ENCODE measurements at places on chromosomes 11 and 22.

GRCh38 chr11:5989203-5989602 is 2.4 kb upstream of the OR52L1 start:
- no peak for DNase-seq

GRCh38 chr11:17221968-17222367 is 14.2 kb upstream of the PIK3C2A start:
- DNase-seq, result no peak

DNA sequence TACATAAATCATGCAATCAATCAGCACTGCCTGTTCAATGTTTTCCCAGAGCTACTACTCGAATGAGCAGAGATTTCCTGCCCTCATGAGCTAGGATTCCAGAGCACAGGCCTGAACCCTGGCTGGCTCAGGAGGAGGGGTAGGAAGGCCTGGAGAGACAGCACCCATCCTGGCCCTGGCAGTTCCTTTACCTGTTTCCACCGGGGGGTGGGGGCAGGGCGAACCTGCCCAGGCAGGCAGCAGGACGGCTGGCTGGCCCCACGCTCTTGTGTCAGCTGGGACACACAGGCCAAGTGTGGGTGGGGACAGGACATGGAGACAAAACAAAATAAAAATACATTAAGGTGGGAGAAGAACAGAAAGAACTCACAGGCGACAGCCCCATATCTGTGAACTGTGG is 109.8 kb upstream of the BID start:
- no peak for DNase-seq

DNA sequence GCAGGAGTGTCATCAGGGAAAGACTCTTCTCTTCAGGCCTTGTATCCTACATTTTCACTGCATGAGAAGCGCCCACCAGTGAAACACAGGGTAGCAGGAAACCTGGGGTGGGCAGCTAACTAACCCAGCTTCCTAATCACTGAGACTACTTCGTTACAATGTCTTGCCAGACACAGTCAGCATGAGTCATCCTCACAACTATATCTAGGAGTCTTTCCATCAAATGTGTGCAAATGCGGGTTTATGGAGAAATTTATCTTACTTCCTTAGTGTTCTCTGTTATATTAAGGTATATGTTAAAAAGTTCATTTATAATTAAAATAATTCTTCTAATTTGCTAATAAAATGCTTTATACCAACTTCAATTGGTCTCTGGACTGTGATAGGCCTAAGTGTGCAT is 79.9 kb upstream of the RAB1B start:
- peak; percentile 29 for DNase-seq

GRCh38 chr22:28411125-28411524 is 268.5 kb downstream of the TTC28 start:
- DNase-seq, result no peak

DNA sequence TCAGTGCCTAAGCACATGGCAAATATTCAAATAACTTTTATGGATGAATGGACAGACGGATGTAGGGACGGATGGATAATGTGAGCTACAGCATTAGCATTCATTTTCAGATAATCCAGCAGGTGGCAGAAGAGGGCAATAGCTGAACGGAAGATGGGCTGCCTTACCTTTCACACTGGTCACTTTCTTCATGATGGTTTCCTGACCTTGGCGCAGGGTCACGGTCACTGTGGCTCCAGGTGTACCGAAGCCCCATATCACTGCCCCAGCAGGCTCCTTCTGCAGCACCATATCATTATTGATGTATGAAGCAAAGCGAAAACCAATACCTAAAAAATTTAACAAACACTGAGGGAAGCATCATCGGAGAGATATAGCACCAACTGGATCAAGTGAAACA is 4.3 kb downstream of the SIAE start:
- peak; percentile 61 for DNase-seq

GRCh38 chr11:107472966-107473365 is 15.3 kb upstream of the CWF19L2 start:
- no peak for DNase-seq

DNA sequence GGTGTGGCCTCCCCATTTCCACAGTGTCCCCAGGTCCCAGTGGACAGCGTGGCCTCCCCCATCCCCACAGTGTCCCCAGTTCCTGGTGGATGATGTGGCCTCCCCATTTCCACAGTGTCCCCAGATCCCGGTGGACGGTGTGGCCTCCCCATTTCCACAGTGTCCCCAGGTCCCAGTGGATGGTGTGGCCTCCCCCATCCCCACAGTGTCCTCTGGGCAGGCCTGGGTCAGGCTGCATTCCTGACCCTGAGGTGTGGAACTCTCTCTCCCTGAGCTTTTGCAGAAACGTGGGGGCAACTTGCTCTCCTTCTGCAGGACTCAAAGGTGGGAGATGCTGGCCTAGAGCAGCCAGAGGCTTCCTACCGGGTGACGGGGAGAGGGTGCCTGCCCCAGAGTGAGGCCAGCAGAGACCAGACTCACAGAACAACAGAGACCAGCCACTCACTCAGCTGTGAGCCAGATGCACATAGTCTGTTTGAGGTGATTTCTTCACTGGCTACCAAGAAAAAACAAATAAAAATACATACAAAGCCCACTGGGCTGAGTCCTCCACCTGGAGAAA is 85.8 kb upstream of the FGF3 start:
- DNase-seq, result no peak

DNA sequence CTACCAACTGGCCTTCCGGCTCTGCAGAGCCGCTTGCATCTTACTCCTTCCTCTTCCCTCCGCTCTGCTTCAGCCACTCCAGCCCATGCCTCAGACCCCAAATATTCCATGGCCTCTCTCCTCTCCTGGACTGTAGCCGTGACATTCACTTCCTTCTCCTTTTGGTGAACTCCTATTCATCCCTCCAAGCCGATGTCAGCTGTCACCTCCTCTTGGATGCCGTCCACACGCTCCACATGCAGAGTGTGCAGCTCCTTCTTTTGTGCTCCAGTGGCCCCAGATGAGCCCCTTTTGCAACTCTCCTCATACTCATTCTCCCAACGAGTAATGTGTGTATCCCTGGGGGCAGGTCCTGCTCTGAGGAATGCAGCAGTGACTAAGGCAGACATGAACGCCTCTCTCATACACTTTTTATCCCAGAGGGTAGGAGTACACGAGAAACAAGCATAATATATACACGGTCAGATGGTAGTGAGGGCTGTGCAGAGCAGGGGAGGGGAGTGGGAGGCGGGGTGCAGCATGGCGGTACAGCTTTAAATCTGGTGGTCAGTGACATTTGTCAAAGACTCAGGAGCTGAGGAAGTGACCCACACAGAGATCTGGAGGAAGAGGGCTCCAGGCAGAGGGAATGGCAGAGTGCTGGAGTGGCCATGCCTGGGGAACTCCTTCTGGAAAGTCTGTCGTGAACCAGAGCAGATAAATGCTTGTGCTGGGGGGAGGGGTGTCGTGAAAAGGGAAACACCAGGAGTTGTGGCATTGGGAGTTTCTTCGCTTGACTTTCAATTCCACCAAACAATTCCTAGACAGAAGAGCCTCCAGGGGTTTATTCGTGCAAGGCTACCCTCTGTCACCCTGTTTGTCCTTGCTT is 83.8 kb upstream of the ATXN10 start:
- no peak for DNase-seq

- DNase-seq, result no peak
Measured at GRCh38 chr11:116901211-116901610, 63.8 kb upstream of the APOA1 start.

- DNase-seq, result no peak
Measured at GRCh38 chr11:64234647-64235379, 429 bp downstream of the VEGFB start.

GRCh38 chr11:31628111-31628510 is 118.5 kb downstream of the ELP4 start:
- DNase-seq, result no peak

DNA sequence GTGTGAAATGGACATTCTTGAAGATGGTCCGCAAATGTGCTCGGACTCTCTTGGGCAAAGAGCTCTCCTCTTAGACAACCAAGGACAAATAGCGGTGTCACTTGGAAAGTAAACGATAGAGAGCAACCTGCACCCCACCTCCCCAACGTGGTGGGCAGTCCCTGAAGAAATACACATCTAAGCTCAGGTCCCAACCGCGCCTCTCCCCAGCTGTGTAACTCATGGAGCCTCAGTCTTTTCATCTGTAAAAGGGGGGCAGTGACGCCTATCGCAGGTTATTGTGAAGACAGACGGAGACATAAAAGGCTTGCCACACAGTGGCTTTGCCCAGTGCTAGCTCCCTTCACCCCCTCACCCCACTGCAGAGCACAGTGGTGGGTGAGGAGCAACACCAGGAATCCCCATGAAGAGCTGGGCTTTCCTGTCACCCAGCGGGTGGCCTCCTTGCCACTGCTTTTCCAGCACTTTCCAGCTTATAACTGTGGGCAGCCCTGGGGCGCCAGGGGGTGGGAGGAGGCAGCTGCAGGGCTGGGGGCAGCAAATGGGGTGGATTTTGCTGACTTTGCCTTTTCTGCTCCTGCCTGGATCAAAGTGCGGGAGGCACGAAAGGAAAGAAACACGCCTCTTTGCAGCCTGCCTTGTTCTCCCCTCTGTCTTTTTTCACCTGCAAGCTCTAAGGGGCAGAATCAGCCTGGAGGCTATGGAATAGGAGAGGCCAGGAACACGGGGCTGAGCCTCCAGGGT is 73.7 kb upstream of the TSPAN18 start:
- DNase-seq, result no peak

- no peak for DNase-seq
Measured at GRCh38 chr11:92697461-92698312, 271.8 kb upstream of the MTNR1B start.

- DNase-seq, result no peak
Measured at GRCh38 chr11:107250017-107250416, 207.6 kb downstream of the CWF19L2 start.

- no peak for DNase-seq
Measured at GRCh38 chr11:82830746-82831145, 69.5 kb downstream of the PRCP start.

- no peak for DNase-seq
Measured at GRCh38 chr11:45827123-45827522, 20.2 kb upstream of the CRY2 start.

DNA sequence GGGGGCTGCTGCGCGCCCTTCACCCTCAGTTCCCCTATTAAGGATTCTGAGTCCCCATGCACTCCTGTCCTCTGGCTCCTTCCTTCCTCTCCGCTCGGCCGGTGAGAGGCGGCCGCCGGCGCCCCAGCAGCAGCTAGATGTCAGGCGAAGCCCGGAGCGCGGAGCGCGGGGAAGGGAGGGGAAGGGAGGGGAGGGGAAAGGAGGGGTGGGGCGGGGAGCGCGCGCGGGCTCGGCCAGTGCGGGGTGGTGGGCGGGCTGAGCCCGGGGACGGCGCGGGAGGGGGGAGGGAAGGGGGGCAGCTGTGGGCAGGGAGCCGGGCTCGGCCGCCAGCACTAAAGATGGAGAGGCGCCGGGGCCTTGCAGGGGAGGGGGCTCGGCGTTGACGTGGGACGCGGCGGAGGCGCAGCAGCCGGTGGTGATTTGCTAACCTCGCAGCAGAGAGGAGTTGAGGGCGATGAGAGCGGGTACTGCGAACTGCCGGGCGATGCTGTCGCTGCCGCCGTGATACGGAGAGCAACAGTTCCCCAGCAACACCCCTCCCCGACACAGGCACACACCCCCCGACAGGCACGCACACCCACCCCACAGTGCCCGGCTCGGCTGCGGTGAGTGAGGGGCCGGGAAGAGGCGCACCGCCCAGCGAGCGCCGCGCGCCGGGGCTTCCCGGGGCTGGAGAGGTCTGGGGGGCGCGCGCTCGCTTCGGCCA is at the start of gene ZBTB16:
Gene ZBTB16 (plus strand): TSS at position 434 of the 706 bp plus-strand sequence. CDS start 3,590 bp downstream, outside the sequence.
- peak; percentile 63 for DNase-seq

DNA sequence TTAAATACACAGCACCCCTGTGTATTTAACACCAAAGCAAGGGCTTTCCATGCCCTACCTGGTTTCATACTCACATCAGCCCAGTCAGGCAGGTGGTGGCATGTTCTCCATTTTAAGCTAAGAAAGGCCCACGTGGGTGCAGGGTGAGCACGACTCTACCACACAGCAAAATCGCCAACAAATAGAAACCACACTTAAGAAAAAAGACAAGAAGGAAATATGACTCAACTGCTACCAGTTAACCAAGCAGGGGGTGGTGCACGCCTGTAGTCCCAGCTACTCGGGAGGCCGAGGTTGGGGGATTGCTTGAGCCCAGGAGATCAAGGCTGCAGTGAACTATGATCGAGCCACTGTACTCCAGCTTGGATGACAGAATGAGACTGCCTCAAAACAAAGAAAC is 35.2 kb upstream of the TFIP11 start:
- DNase-seq, result no peak

DNA sequence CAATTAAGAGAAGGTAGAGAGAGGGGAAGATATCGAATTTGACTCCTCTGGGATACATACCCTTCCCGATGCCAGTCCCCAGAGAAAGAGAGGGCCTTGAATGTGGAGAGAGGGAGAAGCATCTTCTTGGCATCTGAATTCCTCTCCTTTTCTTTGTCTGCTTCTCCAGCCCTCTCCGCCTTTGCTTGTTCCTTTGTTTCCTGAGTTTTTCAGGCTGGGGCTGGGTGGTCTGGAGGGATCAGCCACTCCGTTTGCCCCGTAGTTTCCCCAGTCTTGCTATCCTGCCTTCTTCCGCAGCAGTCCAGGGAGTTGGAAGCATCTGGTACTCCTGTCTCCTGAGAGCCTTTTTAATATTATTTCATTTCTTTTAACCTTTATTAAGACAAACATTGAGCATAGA is 107.1 kb upstream of the CADM1 start:
- DNase-seq, result no peak

GRCh38 chr11:134045799-134046635 is 22.9 kb upstream of the JAM3 start:
- no peak for DNase-seq

DNA sequence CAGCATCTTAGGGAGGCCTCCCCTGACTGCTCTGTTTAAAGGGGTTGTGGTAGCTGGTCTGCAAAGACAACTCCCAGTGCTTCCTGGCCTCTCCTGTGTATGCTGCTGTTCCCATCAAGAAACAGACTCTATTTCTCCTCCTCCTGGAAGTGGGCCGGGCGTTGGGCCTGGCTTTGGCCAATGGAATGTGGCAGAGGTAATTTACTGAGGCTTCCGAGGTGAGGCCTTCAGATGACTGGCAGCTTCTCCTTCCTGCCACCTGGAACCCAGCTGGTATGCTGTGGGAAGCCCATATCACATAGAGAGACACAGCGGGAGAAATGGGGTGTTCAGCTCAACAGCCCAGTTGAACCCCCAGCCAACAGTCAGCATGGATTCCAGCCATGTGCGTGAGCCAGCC is 25.1 kb upstream of the EIF3D start:
- DNase-seq, result no peak

- no peak for DNase-seq
Measured at GRCh38 chr11:27064086-27064485, 23.5 kb downstream of the BBOX1 start.

DNA sequence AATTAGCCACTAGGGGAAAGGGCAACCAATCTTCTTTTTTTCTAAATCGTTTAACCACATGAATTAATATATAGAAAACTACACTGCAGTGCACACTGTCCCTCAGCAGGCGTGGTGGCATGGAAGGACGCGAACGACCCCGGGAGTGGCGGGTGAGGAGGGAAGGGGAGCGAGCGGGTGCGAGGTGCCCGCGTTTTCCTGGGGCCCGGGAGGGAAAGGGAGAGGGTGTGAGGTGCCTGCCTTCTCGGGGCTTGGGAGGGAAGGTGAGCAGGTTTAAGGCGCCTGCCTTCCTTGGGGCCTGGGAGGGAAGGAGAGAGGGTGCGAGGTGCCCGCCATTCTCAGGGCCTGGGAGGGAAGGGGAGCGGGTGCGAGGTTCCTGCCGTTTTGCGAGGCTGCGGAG is 765 bp downstream of the GAB4 start:
- no peak for DNase-seq

All from K562 (cell line).